AG10803 (cell line): ENCODE measurements at places on chromosomes 2 and 18.
A peak's percentile ranks its signal among the peaks of the same experiment; 100 is the strongest.

GRCh38 chr2:127504552-127505430 lies 21.5 kb downstream of the IWS1 start:
- DNase-seq = peak; percentile 22

- no peak for DNase-seq
Observed at GRCh38 chr2:175003875-175004729, 1.1 kb downstream of the CHN1 start.

GRCh38 chr2:191401287-191401686 lies 156.1 kb downstream of the MYO1B start:
- peak; percentile 93 for DNase-seq

DNA sequence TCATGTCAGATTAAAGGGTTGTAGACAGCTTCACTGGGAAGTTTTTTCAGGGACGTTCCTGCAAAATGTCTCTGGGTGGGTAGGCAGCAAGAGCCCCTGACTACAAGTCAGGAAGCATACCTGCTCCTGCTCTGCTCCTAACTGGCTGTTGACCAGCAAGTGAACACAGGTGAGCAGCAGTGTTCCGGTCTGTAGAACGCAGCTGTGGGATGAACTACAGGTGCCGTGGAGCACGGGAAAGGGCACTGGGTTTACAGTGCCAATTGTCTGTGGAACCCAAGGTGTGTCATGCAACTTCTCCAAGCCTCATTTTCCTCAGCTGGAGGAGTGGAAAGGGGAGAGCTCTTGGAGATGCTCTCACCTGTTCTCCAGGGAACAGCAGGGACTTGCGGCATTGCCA lies 6.6 kb downstream of the ASB18 start:
- DNase-seq = no peak

DNA sequence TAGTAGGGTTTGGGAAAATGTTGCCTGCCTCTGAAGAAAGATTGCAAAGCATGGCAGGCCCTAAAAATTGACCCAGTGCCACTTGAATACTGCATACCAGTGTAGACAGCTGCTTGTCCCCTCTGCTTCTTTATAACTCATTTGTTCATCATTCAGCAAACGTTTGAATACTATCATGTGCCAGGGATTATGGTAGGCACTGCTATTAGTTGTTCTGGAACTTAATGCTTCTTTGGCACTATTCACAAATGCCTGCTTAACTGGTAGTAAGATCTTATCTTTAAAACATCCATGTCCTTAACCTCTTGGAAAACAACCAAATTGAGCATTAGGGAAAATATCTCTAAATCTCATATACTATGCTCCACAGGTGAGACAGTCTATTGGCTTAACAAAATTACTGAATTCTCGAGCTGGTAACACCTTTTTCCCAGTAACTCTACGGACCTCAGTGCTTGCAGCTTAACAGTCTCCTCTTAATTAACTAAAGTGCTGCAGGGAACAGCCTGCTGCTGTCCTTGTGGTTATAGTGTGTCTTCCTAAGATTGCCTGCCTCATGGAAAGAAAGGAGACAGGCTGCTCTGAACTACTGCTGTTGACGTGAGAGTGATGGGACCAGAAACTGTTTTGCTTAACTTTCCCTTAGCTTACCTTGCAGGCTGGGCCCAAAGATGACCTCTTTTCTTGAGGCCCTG lies 93.2 kb downstream of the MIB1 start:
- DNase-seq = no peak

DNA sequence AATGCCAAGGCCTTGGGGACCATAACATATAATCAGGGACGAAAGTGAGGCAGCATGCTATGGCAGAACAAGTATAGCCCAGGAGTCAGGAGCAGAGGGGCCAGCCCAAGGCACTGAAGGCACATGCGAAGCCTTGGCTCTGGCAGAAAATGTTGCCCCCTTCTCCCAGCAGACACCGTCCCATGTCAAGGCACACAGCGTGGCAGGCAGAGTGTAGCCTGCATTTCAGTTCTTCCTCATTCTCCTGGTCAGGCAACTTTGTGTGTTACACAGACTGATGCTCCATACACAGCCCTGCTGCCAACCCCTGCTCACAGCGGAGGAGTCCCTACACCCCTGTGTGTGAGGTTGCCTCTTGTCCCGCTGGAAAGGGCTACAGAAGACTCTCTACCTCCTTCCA lies 480.8 kb downstream of the BCL11A start:
- DNase-seq = no peak

GRCh38 chr2:236343400-236344161 lies 79.4 kb upstream of the ASB18 start:
- DNase-seq = peak; percentile 78

GRCh38 chr18:24052053-24052452 lies 37.5 kb downstream of the TTC39C start:
- no peak for DNase-seq

DNA sequence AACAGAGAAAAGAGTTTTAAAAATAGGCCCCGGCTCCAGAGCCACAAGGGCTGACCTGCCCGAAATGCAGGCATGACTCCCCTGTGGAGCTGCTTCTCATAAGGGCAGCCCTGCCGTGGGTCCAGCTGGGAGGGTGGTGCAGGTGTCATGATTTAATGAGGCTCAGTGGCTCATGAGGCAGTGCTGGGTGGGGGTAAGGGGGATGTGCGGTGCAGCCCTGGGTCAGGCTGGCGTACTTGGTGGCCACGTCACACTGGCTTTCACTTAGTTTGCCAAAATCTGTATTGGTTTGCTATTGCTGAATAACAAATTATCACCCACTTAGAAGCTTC lies 33.6 kb downstream of the HJURP start:
- DNase-seq = no peak

DNA sequence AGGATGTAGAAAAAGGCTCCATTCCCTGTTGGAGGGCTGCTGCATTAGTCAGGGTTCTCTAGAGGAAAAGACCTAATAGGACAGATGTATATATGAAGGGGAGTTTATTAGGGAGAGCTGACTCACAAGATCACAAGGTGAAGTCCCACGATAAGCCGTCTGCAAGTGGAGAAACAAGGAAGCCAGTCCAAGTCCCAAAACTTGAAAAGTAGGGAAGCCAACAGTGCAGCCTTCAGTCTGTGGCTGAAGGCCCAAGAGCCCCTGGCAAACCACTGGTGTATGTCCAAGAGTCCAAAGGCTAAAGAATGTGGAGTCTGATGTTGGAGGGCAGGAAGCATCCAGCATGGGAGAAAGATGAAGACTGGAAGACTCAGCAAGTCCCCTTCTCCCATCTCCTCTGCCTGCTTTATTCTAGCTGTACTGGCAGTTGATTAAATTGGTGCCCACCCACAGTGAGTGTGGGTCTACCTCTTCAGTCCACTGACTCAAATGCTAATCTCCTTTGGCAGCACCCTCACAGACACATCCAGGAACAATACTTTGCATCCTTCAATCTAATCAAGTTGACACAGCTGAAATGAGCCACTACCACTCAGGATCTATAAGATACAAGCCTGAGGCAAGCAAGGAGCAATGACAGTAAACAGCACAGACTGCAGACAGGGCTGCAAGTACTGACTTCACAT lies 30.0 kb upstream of the ATG16L1 start:
- no peak for DNase-seq

DNA sequence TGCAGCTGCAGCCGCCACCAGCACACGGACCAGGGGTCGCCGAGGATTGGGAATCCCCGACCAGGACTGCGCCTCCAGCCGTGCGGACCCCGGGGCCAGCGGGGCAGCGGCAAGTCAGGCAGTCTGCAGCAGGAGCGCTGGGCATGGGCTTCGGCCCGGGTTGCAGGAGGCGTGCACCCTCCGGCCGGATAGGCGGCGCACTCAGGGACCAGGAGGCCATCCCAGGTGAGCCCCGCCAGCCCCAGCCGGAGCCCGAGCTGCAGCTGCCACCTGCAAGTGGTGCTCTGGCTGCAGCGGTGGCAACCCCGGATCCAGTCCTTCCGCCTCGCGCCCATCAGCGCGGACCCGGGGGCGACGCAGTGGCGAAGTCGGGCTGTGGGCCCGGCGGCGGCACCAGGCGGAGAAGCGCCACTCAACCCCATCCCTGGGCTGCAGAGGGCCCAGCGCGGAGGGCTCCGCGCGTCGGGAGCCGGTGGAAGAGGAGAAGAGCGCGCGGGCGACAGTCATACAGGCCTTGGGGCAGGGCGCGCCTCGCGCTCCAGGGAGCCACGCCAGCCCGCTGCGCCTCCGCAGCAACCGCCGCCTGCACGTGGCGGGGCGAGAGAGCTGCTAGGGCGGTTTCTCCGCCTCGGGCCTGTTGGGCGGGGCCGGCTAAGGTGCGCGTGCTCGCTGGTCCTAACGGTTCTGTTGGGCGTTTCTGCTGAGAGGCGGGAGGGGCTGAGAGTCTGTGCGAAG lies 73.8 kb downstream of the RPIA start:
- peak; percentile 6 for DNase-seq

DNA sequence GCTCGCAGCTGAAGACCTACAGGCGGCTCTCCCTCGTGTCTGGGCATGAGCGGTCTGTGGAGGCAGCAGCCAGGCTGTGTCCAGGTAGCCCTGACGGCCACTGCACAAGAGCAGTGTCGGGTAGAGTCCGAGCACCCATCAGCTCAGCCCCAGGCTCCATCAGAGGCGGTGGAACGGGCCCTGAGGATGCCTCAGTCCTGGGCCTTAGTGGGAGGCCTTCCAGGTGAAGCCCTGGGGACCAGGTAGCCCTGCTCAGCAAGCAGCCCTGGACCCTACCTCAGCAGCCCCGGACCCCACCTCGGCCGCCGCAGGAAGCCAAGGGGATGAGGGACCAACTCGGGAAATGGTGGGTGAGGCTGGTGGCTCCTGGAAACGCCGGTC lies 21.3 kb upstream of the KLF11 start:
- DNase-seq = no peak

DNA sequence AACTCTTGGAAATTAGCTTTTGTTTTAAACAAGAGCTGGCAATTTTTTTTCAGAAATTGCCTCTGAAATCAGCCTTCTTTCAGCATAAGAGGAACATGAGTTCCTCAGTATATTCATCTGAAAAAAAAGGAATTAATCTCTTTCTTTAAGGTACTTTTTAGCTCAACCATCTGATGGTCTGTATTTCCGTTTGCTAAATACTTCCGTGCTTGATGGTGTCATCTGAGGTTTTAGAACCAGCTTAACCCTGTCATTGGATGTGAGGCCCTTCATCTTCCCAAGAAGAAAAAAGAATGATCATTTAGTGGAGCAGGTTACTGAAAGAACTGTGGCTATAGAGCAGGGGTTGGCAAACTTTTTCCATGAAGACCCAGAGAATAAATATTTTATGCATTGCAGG lies 175.0 kb downstream of the TRABD2A start:
- no peak for DNase-seq

DNA sequence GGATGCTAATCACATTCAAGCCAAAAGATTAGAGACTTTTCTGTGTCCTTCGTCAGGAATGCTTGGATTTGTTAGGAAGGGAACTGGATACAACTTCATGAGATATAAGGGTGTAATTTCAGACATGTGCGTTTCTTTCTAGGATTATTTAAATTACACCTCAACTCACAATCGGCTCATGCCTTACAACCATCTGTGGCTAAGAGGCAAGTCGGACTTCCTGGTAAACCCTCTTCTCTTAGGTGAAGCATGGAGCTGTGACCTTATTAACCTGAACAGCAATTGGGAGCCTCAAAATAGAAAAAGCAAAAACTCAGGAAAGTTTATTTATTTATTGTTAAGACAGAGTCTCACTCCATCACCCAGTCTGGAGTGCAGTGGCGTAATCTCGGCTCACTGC lies 61.8 kb downstream of the SEMA4F start:
- no peak for DNase-seq

DNA sequence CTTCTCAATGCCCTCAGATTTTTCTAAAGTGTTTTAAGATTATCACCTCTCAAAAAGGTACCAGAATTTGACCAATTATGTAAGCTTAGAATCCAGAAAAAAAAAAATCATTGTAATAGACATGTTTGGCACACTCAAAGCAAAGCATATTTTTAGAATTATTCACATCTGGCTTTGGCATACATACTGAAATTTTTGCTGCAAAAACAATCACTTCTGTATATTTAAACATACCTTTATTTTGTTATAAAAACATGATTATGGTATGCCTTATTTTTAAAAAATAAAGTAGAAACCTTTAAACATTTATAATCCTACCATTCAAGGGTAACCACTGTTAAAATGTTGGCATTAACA lies 143.3 kb downstream of the ESCO1 start:
- peak; percentile 21 for DNase-seq

- DNase-seq = no peak
Observed at GRCh38 chr2:72901426-72901825, 14.2 kb downstream of the SPR start.

DNA sequence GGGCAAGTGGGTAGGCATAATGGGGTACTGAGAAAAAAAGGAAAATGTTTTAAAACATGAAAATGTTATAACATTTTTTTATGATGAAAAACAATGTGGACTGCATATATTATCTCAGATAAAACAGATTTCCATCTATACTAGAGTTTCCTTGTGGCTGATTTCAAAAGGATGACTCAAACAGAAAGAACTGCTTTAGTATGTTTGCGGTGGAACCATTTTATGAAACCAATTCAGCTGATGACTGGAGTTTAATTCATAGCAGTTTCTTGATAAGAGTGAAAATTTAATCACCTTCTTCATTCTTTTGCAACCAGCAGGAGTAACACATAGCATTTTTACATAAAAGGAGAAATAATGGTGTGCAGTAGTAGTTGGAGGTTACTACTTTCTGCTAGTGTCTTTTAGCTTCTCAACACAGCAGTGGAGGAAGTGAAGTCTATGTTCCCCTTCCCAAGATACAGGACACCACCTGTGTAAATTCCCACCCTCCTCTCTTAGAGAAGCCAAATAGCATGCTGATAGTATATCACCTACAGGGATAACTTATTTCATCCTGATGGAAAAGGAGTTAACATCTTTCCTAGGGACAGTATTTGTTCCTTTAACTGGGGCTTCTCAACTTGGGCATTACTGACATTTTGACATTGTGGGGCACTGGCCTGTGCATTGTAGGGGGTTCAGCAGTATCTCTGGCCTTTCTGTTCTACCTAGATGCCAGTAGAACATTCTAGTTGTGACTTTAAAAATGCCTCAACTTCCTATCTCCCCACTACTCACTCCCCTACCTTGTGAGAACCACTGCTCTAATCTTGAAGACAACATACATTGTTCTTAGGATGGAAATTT lies 29.9 kb downstream of the PELI1 start:
- peak; percentile 70 for DNase-seq

DNA sequence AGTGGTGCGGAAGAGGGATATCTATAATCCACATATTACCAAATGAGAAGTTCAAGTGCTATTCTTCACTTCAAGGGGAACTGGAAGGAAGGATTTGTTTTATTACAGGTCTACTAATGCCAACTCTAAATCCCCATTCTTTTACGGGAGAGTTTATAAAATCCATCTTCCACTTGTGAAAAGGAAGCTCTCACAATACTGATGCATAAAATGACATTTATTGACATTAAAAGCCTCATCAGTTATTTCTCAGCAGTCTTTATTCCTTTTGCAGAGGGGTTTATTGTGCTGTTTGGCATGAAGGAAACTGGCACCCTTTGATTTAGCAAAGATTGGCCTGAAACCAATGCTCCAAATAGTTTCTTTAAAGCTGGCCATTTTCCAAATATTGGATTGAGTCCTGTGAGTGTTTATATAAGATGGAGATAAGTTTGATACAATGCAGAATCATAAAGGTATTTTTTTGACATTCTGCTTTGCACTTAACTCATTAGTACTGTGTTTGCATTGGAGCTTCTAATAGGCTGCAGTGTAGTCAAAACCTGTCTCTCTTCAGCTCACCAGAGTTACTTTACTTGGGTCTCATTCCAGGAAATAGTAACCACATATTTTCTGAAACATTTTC lies 26.6 kb downstream of the LRP1B start:
- DNase-seq = no peak
